ENCODE measurements at places on chromosomes 1 and 21. TPM values are rescaled to one million over a fixed set of nuclear protein-coding genes. Genes with fewer than 3 reads are reported as not detected.

The KANK4 gene
- not detected for total RNA-seq

The SPRR4 gene
- total RNA-seq: not detected

The RHOC gene
- 93.8 TPM for total RNA-seq

The DNAI4 gene
- 1.4 TPM for total RNA-seq

The LGR6 gene
- 0.08 TPM for total RNA-seq

GRCh38 chr1:242813490-242814091, 289.1 kb upstream of the PLD5 start:
- no peak for DNase-seq

DNA sequence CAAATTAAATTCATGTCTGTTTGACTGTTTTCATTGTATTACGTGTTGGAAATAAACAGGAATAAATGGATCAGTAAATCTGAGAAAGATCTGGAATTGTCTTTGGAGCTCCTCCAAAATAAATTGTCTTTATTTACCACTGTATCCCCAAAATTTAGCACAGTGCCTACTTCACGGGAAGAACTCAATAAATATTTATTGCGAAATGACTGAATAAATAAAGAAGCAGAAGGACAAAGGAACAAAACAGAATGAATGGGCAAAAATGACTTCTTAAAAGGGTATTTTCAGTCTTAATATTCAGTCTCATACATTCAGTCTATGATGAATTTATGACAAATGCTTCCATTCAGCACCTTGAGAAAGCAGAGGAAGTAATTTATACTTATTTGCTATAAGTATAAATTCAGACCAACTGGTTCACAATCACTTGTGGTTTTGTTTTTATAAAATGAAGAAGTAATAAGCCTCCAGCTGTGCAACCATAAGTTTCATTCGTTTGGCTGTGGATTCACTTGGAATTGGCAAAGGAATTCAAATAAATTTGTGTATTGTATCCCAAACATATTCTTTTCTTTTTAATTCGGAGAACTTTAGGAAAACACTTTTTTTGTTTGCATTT, 19.2 kb upstream of the PRKAA2 start:
- DNase-seq: no peak

DNA sequence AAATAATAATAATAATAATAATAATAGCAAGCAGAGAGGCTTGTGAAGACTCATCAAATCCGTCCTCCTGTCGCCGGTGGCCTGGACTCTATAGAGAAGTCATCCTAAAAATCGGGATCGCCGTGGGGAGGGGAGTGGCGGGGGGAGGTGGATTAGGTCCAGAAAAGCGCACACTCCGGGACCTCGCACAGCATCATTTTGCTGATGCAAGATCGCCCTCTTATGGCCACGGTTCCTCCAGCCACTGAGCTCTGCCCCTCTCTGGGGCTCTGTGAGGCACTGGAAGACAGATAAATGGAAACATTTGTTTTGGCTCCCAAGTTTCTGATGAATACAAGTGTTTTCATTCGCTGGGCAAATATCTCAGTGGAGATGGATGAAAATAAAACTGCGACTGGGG, 612.0 kb downstream of the MATN1 start:
- peak; percentile 25 for DNase-seq

DNA sequence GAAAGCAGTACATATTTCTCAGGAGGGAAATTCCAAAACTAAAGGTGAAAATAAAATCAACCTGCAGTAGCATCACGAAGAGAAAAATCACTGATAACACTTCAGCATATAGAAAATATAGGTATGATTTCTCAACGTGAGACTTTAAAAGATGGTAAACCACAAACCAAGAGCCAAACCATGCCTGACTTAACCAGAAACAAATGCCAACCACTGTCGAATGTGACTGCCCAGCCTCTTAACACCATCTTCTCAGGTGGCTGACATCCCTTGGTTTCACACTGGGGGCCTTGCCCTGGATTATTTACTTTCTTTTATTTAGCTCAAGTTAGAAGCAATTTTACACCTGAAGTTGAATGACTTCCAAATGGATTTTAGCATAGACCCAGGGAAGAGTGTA, 10.1 kb downstream of the HMGCS2 start:
- DNase-seq: no peak

- DNase-seq: no peak
Measured at GRCh38 chr1:166032572-166033371, 134.0 kb downstream of the FAM78B start.

GRCh38 chr1:5991381-5992025, 722 bp downstream of the NPHP4 start:
- peak; percentile 49 for DNase-seq

- no peak for DNase-seq
Measured at GRCh38 chr1:222792744-222793143, 22.1 kb upstream of the DISP1 start.
